Activated B cell treated with CpG ODN at 0.5 μM for 24 hours (primary cell): ENCODE measurements at places on chromosomes 12 and 14. TPM values are rescaled to one million over a fixed set of nuclear protein-coding genes. Genes with fewer than 3 reads are reported as not detected.
A peak's percentile ranks its signal among the peaks of the same experiment; 100 is the strongest.

GRCh38 chr12:124273630-124274029 lies 21.3 kb upstream of the RFLNA start:
- no peak for DNase-seq

Gene HPD
- total RNA-seq, result not detected in 2 replicates

Gene ACOT4
- total RNA-seq, result 0.60 and 1.2 TPM in 2 replicates

Gene ALG10B
- 9.3 and 9.8 TPM in 2 replicates for total RNA-seq

Gene TIMELESS
- 31.8 and 35.0 TPM in 2 replicates for total RNA-seq

Gene NAP1L1
- total RNA-seq, result 1,180 and 1,185 TPM in 2 replicates

Gene KRT78
- total RNA-seq, result not detected in 2 replicates

DNA sequence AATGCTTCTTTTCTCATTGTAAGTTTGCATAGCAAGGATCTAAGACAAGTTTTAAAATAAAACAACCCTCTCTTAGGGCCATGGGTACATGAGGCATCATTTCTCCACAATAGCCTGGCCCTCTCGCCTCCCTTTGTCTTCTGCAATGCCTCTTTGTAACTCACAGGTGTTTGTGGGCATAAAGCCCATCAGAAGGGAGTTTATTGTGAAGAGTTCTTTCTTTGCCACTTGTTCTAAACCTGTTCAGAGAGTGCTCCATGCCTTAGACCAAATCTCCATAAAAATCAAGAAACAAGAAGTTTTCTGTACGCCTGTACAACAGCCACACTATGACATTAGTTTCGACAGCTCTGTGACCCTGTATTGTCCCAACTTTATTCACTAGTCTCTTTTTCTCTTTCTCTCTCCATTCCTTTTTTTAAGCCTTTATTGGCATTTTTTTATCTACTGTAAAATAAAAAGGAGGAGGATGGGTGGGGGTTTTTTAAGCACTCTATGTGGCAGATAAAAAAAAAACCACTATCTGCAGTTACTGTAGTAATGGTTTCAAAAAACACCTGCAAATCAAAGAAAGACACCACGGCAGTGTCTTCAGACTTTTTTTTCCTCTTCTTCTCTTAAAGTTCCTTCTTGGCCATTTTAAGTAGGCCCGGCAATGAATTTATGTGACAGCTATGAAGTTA lies 1.6 kb downstream of the C12orf42 start:
- DNase-seq, result no peak

Gene PTPRO
- total RNA-seq, result 20.0 and 23.9 TPM in 2 replicates

- DNase-seq, result no peak
Observed at GRCh38 chr14:55620277-55620676, 40.3 kb downstream of the KTN1 start.

GRCh38 chr12:108907839-108908351 lies 28.0 kb downstream of the DAO start:
- DNase-seq, result no peak

DNA sequence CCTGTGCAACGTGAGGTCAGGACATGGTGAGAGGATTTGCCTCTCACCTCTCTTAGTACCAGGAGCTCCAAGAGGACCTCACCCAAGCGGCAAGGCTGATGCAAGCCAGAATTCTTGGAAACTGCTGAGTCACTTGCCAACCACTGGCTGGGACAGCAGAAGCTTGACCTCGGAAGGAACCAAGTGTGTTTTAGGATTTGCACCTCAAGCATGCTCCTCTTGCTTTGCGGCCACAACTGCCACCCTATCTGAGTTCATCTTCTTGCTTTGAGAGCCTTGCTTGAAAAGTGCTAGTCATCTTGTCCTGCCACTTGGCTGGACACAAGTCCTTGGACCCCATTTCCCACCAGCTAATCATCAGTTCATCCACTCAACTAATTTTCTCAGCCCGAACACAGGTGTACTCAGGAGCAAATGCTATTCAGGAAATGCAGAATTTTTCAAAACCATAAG lies 195.8 kb downstream of the SLC25A21 start:
- no peak for DNase-seq

Gene PRR13
- 266 and 288 TPM in 2 replicates for total RNA-seq

GRCh38 chr14:98564006-98564405 lies 708.0 kb downstream of the BCL11B start:
- DNase-seq, result no peak

Gene HOXC12
- not detected in 2 replicates for total RNA-seq

DNA sequence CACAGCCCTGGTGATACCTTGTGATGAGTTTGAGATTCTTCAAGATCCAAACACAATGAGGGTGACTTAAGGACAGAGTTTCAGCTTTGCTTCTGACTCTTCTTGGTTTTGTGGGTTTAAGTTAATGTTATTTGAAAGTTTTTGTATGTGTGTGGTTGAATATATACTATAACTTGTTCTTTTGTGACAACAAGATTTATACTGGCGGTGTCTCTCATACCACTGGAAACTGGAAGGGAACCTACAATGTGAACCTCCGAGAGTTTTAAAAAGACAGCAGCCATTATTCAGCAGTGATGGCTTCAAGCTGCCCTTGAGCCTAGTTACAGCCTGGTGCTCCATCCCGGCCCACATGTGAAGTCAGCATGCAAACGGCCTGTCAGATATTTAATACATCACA lies 87.9 kb upstream of the IGF1 start:
- no peak for DNase-seq

GRCh38 chr12:111451649-111452129 lies 46.0 kb downstream of the SH2B3 start:
- DNase-seq, result no peak

GRCh38 chr14:72186523-72186922 lies 254.3 kb downstream of the RGS6 start:
- no peak for DNase-seq

GRCh38 chr12:91591639-91591987 lies 409.0 kb upstream of the DCN start:
- DNase-seq, result no peak

DNA sequence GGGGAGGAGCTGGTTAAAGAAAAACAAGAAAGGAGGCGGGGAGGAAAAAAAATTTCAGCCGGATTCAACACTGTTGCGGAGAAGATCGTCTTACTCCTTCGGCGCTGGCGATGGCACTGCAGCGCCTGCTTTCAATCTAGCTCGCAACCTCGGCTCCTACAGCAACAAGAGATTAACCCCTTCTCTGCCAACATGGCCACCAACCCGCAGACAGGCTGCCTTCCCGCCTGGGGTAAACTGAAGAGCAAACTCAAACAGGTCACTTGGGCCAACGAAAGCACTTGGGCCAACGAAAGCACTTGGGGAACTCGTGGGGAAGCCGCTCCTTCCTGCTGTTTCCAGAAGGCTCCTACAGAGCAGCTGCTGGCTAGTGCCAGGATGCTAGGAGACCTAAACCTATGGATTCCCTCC lies 73.7 kb downstream of the CIT start:
- no peak for DNase-seq

DNA sequence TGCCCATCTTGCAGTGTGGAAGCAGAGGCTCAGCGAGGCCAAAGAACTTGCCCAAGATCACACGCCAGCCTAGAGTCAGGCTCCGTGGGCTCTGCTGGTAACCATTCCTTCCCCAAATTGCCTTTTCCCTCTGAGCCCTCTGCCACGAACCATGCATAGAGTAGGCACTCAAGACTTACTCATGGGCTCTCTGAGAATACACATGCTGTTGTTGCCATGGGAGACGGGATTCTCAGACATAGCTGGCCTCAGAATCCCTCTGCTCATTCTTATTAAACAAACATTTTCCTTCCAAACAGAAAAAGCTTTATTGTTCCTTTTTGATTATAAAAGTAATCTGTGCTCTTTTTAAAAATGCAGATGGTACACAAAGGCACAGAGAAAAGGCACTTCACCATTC lies 52.5 kb upstream of the WSCD2 start:
- no peak for DNase-seq

Gene PAPLN
- total RNA-seq, result 0.42 and 0.46 TPM in 2 replicates

Gene FBXO21
- total RNA-seq, result 35.9 and 41.5 TPM in 2 replicates

DNA sequence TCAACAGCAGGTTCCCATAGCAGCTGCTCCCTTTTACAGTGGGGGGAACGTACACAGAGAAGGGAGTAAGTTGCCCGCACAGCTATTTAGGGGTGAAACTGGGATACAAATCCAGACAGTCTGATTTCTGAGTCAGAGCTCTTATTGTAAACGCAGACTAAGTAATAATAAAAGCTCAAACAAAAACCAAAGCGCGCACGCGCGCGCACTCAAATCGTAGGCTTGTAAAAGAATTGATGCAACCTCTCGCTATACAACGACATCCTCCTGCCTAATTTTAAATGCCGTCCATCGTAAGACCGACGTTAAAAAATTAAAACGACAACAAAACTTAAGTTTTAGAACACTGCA lies 747 bp upstream of the DACT1 start:
- no peak for DNase-seq

Gene RAPGEF3
- total RNA-seq, result 2.7 and 5.0 TPM in 2 replicates

GRCh38 chr12:67855103-67855502 lies 134.1 kb upstream of the IFNG-AS1 start:
- DNase-seq, result no peak

GRCh38 chr14:32329690-32330285 lies 690 bp downstream of the AKAP6 start:
- DNase-seq, result no peak

GRCh38 chr12:9651265-9651729 lies 18.2 kb upstream of the CLEC2D start:
- no peak for DNase-seq

DNA sequence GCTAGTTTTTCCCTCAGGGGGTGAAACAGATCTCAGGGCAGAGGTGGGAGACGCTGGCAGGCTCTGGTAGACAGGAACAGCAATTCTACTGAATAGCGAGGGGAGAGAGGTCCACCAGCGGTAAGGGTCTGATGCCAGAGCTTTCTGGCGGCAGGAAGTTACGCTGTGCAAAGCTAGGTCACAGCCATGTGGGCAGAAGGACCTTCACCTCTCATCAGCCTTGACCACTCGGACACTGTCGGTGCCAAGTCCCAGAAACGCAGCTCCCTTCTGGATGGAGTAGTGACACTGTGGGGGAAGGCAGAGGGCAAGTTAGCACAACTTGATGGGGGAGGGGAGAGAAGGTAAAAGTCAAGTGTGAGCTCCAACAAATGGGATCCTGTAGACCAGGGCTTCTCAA lies 10.3 kb upstream of the ZNF740 start:
- no peak for DNase-seq

Gene CBLN3
- total RNA-seq, result 56.0 and 61.1 TPM in 2 replicates

Gene SERPINA12
- not detected in 2 replicates for total RNA-seq

DNA sequence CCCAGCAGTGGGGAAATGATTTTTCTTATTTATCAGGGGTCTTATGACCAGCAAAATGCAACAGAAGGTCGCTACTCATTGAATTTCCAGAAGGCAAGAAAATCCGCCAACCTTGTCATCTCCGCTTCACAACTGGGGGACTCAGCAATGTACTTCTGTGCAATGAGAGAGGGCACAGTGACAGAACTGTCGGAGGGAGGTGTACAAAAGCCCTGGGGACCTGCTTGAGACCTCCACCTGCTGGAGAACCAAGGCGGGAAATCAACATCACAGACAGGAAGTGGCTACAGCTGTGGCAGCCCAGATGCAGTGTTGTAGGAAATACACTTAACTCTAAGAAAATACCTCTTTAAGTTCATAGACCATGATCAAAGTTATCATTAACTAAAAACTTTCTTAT lies 250.9 kb upstream of the OR4E1 start:
- peak; percentile 49 for DNase-seq

DNA sequence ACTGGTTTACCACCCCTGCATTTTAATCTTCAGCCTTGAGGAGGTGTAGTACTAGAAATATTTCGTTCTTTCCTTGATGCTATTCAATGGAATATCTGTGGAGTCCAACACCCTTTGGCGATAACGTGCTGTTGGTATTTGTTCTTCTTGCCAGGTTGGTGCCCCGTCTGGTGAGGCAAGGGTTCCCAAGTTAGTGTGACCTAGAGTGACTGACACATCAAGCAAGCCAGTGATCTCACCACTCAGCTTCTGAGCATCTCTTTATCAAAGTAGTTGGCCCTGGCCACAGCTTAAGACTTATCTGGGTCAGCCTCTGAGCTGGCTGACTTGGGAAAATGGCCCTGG lies 60.2 kb downstream of the PLXNC1 start:
- DNase-seq, result no peak

Gene KCNC2
- total RNA-seq, result not detected in 2 replicates

- DNase-seq, result no peak
Observed at GRCh38 chr14:58732387-58732786, 94.6 kb downstream of the DACT1 start.

GRCh38 chr14:89618330-89618708 lies 201.3 kb upstream of the FOXN3 start:
- DNase-seq, result no peak

Gene CLEC6A
- total RNA-seq, result not detected in 2 replicates

Gene CMKLR1
- total RNA-seq, result 0.05 and 0.24 TPM in 2 replicates

GRCh38 chr14:105292826-105293711 lies 7.7 kb downstream of the BRF1 start:
- DNase-seq, result no peak

DNA sequence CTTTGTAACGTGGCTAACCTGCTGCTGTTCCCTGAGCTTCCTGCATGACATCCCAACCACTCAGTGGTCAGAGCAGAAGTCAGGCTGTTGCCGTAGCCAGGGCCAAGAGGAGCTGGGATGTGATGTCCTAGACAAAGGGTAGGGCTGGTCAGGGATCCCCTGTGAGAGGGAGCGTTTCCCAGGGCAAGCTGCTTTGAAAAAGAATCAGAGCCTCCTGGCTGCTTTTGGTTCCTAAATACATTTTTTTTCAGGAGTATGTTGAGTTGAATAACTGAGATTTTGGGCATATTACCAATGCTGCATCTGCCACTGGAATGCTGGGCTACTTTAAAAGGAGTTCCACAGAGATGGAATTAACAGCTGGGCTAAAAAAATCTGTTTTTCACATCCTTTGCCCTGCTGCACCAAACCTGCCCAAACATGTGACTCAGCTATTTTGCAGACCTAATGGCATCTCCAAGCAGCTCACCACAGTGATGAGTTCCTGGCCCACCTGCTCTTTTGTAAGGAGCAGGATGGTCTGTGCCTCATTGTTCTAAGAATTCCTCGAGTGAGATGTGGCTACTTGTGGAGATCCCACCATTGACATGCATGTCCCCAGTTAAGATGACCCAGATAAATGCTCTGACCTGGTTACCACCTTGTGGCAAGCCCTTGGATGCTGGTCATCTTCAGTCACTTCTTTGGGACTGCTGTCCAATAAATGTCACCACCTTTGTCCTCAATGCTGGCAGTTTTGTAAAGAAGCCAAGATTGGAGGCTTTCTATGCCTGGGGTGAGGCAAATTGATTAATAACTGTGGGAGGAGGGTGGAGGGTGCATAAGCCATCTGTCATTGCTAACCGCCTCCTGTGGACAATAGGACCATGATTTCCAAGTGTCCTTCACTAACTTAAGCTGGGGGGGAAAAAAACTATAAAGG lies 24.1 kb downstream of the ANKRD13A start:
- DNase-seq, result no peak

DNA sequence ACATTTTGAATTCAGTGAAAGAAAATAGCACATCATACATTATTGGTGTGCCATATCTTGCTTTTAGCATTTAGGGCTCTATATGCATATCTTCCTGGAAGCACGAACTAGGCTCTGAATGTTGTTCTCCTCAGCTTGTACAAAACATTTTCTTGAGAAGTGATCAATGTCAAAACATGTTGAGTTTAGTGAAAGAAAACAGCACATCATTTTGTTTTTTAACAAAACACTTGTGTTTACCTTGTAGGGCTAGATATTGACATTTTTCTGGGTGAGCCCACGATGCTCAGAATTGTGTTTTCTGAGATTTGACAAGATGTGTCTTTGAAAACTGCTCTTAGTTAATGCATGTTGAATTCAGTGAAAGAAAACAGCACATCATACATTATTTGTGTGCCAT lies 81.0 kb downstream of the ASCL4 start:
- DNase-seq, result no peak

Gene CHGA
- not detected in 2 replicates for total RNA-seq
